ENCODE measurements at places on chromosomes 4 and X. TPM values are rescaled to one million over a fixed set of nuclear protein-coding genes. Genes with fewer than 3 reads are reported as not detected.

The CENPE gene
- 32.4 TPM for total RNA-seq

The VSIG1 gene
- 1.8 TPM for total RNA-seq

The FRG1 gene
- 61.5 TPM for total RNA-seq

The MAGEB6 gene
- not detected for total RNA-seq

The LDB2 gene
- not detected for total RNA-seq

The FOXR2 gene
- not detected for total RNA-seq

- peak; percentile 17 for DNase-seq
These were observed 38.6 kb downstream of the TRPC5OS start for GRCh38 chrX:111914398-111915090.

DNA sequence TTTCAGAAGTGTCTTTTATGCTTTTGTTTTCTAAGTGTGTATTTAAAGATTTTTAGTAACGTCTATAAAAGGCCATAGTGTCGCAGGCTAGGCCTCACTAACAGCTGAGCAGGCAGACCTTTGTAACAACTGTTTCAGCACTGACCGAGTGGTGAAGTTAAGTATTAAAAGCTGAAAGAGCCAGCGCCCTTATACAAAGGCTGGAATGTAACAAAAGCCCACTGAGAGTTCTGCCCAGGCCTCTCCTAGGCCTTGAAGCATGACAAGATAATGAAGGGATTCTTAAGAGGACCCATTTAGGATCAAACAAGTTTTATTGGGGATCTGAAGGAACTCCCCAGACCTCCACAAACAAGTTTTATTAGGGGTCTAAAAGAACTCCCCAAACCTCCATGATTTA, 722.5 kb upstream of the PRKX start:
- no peak for DNase-seq

DNA sequence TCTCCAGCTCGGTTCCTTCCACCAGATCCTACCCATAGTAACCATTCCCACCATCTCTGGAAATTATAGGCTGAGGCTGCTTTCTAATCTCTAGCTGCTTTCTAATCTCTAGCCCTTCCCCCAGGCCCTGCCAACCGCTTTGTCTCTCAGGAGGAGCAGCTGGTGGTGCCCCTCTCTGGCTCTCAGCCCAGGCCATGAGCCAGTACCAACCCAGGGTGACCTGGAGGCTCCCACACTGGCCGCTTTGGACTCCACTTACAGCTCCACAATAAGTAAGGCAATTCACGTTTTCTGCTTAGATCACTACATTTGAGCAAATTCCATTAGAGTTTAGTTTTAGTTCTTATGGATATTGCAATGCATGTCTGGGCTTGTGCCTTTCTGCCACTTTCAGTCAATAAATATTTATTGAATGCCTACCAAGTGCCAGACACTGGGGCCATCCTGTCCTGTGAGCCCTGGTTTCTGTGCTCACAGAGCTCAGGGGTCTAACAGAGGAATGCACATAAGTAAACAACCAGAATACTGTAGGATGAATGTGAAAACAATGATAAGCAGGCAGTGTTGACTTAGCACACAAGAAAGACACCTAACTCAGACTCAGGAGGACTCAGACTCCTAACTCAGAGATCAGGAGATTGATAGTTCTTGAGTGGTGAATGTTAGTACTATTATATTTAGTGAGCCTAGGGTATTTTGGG, 38.9 kb downstream of the SMC1A start:
- DNase-seq: no peak

GRCh38 chr4:155305619-155306018, 71.1 kb downstream of the MAP9 start:
- DNase-seq: no peak

GRCh38 chr4:23484689-23485088, 405.2 kb downstream of the PPARGC1A start:
- DNase-seq: peak; percentile 44
